ENCODE measurements at places on chromosomes 1 and 21.

GRCh38 chr1:200453553-200453905 lies 43.7 kb upstream of the ZNF281 start:
- DNase-seq: no peak

- DNase-seq: no peak
These were observed 45.0 kb upstream of the HOOK1 start for GRCh38 chr1:59769736-59770095.

DNA sequence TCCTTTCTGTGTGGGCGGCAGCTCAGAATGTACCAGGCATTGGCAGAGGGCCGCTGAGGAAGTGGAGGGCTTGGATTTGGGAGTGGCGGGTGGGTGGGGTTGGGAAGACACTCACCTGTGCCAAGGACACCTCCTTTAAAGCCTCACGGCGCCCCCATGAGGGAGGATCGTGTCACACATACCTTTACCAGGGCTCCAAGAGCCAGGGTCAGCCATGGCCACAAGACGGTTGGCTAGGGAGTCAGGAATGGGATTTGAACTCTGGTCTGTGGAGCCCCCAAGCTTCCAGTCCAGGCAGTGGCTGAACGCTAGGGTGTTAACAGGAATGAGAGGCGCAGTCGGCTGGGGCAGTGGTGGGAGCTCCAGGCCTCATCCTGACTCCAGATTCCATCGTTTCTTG lies 4.6 kb downstream of the NBL1 start:
- DNase-seq: no peak

GRCh38 chr1:42392967-42393848 lies 12.6 kb downstream of the RIMKLA start:
- no peak for DNase-seq

GRCh38 chr1:5981009-5981380 lies 11.2 kb downstream of the NPHP4 start:
- DNase-seq: no peak

- no peak for DNase-seq
These were observed 289.7 kb upstream of the NRIP1 start for GRCh38 chr21:15354516-15354915.

GRCh38 chr1:234886081-234886984 lies 242.3 kb downstream of the TOMM20 start:
- DNase-seq: peak; percentile 70

- DNase-seq: no peak
These were observed 221.9 kb downstream of the PBX1 start for GRCh38 chr1:164780863-164781262.

- DNase-seq: no peak
These were observed 487.7 kb downstream of the TTLL7 start for GRCh38 chr1:83511146-83511726.

DNA sequence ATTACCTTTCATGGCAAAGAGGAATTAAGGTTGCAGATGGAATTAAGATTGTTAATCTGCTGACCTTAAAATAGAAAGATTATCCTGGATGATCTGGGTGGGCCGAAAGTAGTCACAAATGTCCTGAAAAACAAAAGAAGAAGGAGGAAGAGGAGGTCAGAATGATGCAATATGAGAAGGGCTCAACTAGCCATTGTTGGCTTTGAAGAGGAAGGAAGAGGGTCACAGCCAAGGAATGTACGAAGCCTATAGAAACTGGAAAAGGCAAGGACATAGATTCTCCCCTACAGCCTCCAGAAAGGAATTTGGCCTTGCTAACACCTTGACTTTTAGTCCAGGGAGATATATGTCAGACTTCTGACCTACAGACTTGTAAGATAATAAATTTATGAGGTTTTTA lies 39.4 kb upstream of the FMOD start:
- no peak for DNase-seq

DNA sequence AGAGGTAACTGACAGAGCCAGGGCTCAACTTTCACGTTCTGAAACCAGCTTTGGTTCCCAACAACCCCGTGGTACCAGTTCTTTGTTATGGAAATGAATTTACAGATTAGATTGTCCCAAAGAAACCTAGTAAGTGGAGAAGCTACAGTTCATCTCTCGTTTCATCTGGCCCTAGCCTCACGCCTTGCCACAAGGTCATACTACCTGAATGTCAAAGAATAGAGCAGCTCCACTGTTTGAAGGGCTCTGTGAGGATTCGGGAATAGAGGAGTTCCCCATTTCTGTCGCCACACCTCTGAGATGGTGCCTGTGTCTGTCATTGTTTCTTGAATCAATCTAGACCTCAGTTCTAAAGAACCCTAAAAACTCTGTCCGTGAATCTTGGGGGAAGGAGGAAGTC lies 15.0 kb upstream of the CDC42 start:
- DNase-seq: no peak

GRCh38 chr1:150696162-150696561 lies 792 bp downstream of the GOLPH3L start:
- DNase-seq: no peak

GRCh38 chr1:231053493-231054162 lies 13.6 kb upstream of the FAM89A start:
- peak; percentile 69 for DNase-seq

- DNase-seq: no peak
These were observed 1153.9 kb upstream of the NCAM2 start for GRCh38 chr21:19844334-19844733.

- DNase-seq: no peak
These were observed 195.0 kb upstream of the FOXD3 start for GRCh38 chr1:63127376-63127775.

DNA sequence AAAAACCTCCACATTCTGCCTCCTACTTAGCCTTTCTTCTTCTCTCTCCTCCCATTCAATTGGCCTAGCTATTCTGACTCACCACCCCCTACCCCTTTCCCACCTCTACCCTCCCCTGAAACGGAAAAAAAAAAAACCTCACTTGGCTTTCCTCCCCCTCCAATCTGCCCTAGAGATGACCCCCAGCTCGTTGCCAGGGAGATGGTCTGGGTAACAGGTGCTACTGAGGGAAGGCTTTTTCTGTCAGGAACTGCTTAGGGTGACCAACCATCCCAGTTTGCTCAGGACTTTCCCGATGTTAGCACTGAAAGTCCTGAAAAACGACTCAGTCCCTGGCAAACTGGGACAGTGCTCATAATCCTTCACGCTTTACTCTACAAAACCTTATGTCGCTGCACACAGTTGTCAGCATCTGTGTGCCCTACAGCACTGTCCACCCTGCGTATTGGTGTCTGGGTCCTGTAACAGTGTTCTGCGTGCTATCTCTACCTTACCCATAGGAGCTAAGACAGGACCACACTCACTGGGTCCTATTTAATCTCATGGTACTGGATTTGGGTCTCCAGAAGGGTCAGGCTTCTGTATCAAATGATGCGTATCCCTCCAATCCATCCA lies 7.7 kb upstream of the CADM3 start:
- DNase-seq: no peak

DNA sequence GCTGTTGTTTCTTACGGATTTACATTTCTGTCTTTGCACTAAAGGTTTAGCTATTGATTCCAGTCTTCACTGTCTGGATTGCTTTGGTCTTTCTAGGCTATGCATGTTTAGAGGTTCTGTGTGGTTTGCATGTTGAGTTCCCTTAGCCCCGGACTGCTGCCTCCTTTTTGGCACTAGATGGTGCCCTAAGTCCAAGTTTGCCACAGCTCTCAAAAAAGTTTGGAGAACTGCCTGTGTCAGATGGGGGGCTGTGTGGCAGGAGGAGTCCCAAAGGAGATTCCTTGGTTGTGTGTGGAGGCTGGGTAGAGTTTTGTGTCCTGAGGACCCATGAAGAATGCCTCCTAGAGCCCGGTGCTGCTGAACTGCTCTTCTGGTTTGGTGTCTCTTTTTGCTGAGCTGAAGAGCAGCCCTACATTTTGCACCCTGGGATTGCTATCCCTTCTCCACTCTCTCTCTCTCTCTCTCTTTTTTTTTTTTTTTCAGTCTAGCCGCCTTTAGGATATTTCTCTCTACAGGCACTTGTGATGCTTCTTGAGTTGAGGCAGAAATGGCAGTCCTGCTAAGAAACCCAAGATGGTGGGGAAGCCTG lies 74.4 kb downstream of the PTGS2 start:
- DNase-seq: peak; percentile 74

DNA sequence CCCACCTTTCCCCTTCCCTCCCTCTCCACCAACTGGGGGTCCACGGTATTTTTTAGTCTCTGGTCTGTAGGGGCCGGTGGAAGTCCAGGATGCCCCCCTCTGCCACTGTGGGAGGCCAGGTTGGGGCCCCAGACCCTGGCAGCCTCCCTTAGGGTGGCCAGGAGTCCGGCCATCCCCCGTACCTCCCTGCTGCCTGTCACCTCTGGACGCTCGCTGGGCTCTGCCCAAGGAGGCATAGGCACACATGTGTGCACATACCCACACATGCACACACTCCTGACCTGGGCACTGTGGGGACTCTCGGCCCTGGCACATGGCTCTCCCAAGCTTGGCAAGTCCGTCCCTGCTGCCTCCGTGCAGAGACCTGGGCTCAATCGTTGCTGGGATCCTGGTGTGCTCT lies 53.0 kb downstream of the DISP3 start:
- no peak for DNase-seq

GRCh38 chr1:167060141-167061072 lies 29.8 kb downstream of the GPA33 start:
- peak; percentile 13 for DNase-seq

GRCh38 chr1:211493133-211493871 lies 1.3 kb upstream of the RD3 start:
- no peak for DNase-seq
